ENCODE measurements at places on chromosomes 7 and 10.

DNA sequence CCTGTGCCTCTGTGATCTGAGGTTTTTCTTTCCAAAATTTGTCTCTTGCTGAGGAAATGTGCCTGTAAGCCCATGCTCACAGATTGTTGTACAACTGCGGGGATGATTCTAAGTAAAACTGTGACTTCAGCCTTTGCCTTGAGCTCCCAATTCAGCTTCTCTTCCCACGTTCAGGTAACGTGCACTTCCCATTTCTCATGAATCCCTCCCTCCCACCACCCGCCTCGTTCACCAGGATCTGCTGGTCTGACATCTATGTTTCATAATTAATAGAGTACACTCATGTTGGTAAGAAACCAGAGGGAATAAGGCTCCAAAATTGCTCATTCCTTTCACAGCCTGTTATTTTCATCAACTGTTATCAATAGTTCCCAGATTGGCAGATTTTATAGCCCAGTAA lies 332.6 kb upstream of the TPK1 start:
- DNase-seq: no peak

GRCh38 chr10:69644658-69645295 lies 14.7 kb downstream of the FAM241B start:
- no peak for DNase-seq

- DNase-seq: no peak
These were observed 5.9 kb upstream of the COPG2 start for GRCh38 chr7:130674456-130674855.

- DNase-seq: no peak
These were observed 340.9 kb upstream of the CHRM2 start for GRCh38 chr7:136527554-136527953.

- DNase-seq: no peak
These were observed 81.9 kb downstream of the RBM20 start for GRCh38 chr10:110725801-110726630.
